ENCODE measurements at places on chromosomes 5 and 9.

- DNase-seq, result peak; percentile 88
Observed at GRCh38 chr9:94920420-94921091, 194.1 kb downstream of the AOPEP start.

DNA sequence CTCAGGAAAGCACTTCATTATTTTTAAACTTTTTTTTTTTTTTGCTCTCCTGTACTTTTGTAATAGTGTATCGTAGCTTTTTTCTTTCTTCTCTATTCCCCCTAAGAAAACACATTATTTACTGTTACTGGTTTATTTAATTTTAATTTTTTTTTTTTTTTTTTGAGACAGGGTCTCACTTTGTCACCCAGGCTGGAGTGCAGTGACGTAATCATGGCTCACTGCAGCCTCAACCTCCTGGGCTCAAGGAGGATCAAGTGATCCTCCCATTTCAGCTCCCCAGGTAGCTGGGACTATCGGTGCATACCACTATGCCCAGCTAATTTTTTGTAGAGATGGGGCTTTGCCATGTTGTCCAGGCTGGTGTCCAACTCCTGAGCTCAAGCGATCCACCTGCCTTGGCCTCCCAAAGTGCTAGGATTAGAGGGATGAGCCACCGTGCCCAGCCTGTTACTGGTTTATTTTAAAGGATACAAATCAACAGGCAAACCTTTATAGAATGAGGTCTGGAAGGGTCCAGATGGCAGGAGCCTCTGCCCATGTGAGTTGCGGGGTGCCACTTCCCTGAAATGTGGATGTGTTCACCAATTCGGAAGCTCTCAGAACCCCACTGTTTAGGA, 49.0 kb upstream of the TNFSF15 start:
- DNase-seq, result no peak

DNA sequence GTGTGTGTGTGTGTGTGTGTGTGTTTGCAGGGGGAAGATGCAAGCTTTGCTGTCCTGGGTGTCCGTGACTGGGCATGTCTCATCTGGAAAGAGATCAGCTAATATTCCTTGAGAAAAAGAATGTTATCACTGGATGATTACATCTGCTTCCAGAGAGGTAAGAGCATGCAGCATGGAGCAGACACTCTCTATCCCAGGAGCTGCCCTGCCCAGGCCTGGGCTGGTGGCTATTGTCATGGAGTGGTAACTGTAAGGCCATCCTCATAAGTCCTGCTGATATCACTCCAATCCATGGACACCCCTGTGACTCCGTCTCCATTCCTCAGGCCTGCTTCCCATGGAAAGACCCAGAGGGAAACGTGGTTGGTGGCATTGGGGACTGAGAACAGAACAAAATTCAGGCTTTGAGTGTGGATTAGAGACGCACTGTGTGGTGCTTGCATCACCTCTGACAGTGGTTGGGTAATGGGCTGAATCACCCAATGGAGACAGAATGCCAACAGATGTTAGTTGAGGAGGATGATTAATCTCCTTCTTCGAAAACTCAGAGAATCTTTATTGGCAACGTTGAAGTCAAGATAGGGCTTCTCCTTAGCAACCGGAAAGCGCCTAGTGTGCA, 52.0 kb upstream of the KCNIP1 start:
- peak; percentile 14 for DNase-seq

DNA sequence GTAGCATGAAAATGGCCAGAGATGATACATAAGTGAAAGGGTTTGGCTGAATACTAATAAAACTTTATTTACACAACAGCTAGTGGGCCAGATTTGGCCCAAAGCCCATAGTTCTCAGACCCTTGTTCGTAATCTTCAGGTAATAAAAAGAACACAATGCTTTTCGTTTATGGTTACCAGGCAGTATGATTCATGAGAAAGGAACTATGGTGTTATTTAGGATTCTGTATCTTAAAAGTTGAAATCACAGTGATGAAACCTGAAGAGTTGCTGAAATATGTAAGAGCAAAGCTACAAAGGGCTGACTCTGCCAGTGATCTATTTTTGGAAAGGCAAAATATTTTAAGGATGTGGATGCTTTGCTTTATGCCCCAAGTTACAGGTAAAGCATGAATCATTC, 192.7 kb downstream of the SMC2 start:
- no peak for DNase-seq

GRCh38 chr5:172707285-172708182, 63.5 kb downstream of the DUSP1 start:
- peak; percentile 78 for DNase-seq

GRCh38 chr9:121107029-121107428, 32.3 kb downstream of the CNTRL start:
- DNase-seq, result no peak

- no peak for DNase-seq
Observed at GRCh38 chr9:68821911-68822310, 116.9 kb downstream of the PIP5K1B start.

DNA sequence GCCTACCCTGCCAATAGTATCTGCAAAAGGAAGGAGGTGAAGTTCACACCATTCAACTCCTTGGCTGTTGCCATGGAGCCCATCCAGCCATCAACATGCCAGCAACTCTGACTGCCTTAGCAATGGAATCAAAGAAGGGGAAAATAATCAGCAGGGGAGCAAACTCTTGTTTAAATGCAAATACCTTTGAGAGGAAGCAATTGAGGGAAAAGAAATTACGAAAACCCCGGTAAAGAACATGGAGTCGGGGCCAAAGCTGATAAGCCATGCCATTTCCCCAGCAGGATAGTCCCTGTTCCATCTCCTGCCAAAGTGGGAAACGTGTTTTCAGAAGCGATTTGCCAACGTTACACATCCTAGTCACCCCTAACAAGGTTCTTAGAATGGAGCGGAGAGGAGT, 69.0 kb downstream of the MFAP3 start:
- DNase-seq, result no peak

GRCh38 chr5:171705830-171706468, 79.7 kb upstream of the SMIM23 start:
- no peak for DNase-seq

GRCh38 chr5:67997892-67998457, 217.6 kb upstream of the PIK3R1 start:
- DNase-seq, result no peak

- DNase-seq, result no peak
Observed at GRCh38 chr9:86062845-86063693, 36.3 kb downstream of the GOLM1 start.

DNA sequence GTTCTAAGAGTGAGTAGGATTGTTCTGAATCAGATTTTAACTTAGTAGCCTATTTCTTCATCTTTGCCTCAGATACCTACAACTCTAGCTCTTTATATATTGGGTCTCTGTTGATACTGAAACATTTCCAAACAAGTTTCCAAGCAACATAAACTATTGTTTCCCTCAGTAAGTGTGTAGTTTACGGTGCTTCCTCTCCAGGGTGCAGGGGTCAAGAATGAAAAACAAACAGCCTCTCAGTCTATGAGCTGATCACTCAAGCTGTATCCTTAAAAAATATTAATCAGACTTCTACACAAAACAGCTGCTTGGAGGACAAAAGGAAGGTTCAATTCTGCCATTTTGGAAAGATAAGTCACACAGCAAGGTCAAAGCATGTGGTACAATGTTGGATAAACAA, 75.0 kb downstream of the ADAMTS12 start:
- peak; percentile 47 for DNase-seq

DNA sequence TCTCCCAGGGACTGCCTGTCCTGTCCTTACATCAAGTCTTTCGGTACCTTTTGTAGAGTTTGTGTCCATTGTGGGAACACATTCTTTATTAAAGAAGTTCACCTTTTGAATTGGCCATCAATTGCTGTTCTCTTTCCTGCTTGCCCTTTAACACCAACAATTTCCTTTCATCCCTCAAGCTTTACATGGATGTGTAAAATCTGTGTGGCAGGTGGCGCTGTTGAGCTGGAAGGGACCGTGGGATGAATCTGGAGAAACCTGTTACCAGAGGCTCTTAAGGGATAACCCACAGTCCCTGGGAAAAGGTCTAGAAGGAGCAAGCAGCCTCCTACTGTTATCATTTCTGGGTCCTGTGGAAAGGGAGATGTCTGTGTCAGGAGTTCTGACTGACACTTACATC, 7.9 kb upstream of the ZFP62 start:
- peak; percentile 66 for DNase-seq
